Stimulated activated CD8-positive, alpha-beta memory T cell treated with anti-CD3 and anti-CD28 coated beads, Interleukin-7, amount 100 ng/mL, for 1 hour (primary cell): ENCODE measurements at places on chromosomes 12 and 14.

DNA sequence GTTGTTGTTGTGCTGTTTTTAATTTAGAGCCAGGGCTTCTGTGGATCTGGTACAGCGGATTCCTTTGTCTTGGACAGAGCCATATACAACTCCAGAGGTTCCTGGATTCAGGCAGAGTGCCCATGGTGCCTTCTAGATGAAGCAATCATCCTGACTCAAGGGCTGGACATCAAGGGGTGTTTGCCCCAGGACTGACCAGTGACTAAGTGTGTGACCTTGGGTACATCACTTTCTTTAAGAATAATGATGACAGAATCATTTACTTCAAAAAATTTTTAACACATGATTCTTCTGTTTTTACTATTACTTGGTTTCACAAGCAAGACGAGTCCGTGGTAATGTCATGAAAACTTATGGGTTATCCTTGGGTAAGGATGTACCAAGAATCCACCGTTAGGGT is 397.3 kb downstream of the ZFP36L1 start:
- no peak for DNase-seq

GRCh38 chr12:2640709-2641108 is 154.1 kb upstream of the FKBP4 start:
- DNase-seq, result no peak

GRCh38 chr12:75366629-75367028 is 24.3 kb upstream of the GLIPR1L2 start:
- DNase-seq, result no peak

- peak; percentile 59 for DNase-seq
Observed at GRCh38 chr14:99971087-99971940, 93.9 kb upstream of the EVL start.

DNA sequence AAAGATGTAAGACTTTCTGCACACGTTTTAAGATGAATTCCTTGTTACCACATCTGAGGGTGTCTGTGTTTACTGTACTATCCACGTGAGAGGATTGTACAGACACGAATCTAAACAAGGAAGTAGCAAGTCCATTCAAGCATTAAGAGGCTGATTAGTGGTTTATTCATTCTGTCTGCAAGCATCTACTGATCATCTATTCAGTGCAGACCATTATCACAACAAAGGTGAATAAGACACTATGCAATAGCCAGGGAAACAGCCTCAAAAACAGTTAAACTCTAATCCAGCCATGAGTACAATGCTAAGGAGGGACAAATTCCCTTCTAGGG is 111.6 kb upstream of the PZP start:
- no peak for DNase-seq

DNA sequence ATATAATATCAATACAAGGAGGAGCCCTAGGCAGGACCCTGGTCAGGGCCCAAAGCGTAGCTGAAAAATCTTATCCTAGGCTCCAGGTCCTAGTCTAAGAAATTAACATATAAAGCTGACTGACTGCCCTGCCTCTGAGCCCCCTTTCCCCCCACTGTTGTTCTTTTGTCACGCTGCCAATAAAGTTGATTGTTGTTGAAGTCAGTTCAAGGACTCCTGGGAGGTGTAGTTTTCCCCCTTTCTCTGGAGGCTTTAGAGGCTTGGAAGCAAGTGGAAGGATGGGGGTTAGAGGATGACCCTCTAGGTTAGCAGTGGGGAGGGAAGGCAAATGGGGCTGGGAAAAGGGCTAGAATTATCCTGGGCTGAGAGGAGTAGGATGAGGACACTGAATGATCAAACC is 3.2 kb downstream of the PPP1R1A start:
- DNase-seq, result no peak

DNA sequence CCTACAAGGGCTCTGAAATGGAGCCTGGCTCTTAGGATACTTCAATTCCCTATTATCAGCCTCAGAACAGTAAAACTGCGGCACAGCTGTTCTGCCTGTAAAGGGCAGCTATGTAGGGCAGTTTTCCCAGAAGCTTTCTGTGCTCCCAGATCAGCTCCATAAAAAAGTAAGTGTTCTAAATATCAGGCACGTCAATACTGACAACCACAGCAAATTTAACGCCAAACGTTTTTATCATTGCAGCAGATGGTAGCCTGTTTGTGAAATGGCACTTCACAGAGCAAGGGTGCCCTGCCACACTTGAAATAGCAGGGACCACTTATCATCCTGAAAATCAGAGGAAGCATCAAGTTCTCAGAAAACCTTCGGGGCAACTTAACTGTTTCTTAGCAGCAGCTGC is 54.8 kb upstream of the PTHLH start:
- no peak for DNase-seq
